ENCODE measurements at places on chromosomes 12 and 14. TPM values are rescaled to one million over a fixed set of nuclear protein-coding genes. Genes with fewer than 3 reads are reported as not detected.
A peak's percentile ranks its signal among the peaks of the same experiment; 100 is the strongest.

C1S gene
- total RNA-seq, result 86.1 TPM

MGST1 gene
- 9.1 TPM for total RNA-seq

GRCh38 chr14:90396341-90397339 is at the start of gene CALM1:
CALM1 (plus strand) TSS chr14:90397029; CDS start chr14:90397231, 202 bp downstream.
- DNase-seq, result peak; percentile 95

DNA sequence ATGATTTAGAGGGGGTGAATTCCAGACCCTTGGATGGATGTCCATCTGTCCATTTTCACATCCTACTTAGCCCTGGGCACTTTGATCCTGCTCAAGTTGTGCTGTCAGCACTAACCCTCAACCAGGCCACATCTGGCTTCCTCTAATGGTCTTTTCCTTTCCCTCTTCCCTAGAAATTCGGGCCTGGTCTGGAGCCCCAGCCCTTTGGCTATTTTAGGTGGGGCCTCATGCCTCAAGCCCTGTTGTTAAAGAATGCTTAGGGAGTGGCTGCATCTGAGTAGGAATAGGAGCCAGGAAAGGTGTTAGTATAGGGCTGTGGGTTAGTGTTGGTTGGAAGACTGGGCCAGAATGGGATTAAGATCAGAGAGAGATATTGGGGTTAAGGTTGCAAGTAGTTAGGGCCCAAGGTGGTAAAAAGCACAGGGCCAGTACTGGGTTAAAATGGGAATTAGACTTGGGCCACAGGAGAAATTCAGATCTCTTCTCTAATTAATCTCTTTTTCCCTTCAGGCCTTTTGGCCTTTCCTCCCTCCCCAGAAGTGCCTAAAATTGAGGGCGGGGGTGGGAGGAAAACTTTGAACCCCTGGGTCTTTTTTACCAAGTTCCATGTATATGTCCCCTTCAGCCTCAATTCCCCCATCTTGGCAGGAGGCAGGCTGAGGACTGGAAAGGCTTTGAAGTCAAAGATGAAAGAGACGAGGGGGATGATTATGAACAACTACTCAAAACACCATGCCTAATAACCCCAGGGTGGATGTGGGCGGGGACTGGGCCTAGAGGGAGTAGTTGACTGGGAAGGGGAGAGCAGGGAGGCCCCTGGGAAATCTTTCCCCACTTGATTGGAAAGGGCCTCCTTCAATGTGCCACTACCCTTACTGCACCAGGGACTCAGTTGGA is 4.0 kb upstream of the ZNF385A start:
- DNase-seq, result no peak

DNA sequence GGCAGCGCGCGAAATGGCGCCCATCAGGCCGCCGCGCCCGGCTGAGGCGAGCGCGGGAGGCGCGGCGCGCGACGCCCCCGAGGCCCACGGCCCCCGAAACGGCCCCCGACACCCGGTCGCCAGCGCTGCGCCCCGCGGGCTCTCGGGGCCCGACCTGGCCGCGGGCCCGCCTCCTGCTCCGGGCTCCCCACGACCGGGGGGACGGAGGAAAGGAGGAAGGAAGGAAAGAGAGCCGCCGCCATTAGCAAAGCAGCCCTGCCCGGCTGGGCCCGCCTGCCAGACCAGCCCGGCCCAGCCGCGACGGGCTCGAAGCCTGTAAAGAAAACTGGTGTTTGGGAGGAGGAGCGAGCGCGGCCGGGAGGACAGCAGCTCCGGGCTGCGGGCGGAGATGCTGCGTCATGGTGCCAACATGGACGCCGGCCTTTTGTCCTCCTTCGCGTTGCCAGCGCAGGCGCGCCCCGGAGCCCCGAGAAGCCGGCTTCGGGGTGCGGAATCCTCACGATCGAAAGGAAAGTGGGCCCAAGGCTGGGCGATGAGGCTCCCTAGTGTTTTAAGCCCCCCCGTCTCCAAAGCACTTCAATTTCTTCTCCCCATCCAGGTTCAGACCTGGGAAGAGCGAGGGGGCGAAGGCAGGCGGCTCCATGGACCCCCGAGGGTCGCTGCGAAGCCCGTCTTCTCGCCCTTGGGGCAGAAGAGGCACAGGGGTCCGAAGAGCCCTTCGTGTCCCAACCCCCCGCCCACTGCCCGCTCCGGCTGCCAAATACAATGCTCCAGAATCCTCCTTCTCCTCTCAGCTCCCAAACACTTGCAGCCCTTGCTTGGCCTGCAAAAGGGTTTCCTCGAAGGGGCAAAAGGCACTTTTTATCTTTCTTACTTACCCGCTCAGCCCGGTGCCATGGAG is 2.9 kb upstream of the SETD1B start:
- DNase-seq, result peak; percentile 76

- DNase-seq, result no peak
These were observed 56.8 kb upstream of the DYNC1H1 start for GRCh38 chr14:101907619-101908018.
